Left cardiac atrium (tissue), 4 donors: ENCODE measurements at places on chromosomes 16 and 17.

- DNase-seq, result peak; percentile 34
Observed at GRCh38 chr17:7850701-7851437, 4.0 kb upstream of the TMEM88 start.

DNA sequence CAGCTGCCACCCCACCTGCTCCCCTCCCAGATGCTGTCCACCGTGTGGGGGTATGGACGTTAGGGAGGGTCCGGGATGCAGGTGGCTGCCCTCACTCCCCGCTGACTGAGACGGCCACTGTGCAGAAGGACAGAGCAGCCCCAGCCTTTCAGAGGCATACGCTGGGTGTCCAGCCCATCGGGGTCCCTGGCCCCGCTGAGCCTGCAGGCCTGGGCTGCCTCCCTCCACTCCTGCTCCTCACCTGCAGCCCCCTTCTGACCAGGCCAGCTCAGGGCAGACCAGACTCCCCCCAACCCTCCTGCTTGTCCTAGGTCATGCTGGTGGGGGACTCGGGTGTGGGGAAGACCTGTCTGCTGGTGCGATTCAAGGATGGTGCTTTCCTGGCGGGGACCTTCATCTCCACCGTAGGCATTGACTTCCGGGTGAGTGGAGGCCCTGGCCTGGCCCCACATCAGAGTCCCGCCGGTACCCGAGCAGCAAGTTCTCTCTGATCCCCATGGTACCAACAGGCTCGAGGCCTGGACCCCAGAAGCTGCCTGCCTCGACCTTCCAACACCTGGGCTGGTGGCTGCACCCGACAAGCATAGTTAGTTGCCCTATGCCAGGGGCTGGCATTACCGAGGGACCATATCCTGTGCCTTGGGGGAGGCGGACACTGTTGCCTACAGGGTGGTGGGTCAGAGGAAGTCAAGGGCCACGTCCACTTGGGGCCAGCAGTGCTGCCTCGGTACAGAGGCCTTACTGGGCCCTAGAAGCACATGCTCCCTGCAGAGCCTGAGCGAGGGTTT is 1.4 kb downstream of the RAB26 start:
- DNase-seq, result peak; percentile 34

DNA sequence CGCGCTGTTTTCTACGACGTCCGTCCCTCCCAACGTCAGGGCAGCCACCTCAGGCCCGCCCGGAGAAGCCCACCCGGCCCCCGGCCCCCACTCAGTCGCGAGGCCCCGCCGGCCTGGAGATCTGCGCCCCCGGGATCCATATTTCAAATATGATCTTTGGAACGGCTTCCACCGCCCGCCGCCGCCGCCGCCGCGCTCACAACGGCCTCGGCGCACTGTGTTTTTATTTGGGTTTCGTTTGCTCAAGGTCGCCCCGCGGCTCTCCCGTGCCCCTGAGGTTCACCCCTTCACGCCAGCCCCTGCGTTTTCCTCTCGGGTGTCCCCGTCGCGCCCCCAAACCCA is 4.2 kb upstream of the CBX4 start:
- DNase-seq, result no peak

DNA sequence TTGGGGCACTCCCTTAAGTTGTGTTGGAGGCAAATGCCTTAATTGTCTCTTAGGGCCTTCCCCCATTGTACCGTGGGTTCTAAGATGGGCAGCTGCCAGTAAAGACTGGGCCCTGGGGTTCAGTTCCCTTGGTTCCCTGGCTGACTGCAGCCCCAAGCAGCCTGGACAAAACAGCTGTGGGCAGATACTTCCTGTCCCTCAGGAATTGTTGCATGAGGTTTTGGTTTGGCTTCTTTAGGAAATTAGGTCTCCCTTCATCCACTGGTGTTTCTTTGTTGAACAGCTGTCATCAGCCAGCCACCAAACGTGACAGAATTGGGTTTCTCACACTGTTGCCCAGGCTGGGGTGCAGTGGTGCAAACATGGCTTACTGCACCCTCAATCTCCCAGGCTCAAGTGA is 42.0 kb upstream of the ETV4 start:
- no peak for DNase-seq

GRCh38 chr17:1050996-1051925 is 54.3 kb downstream of the TIMM22 start:
- DNase-seq, result peak; percentile 19

- DNase-seq, result no peak
Observed at GRCh38 chr16:50059111-50059510, 6.7 kb upstream of the HEATR3 start.

DNA sequence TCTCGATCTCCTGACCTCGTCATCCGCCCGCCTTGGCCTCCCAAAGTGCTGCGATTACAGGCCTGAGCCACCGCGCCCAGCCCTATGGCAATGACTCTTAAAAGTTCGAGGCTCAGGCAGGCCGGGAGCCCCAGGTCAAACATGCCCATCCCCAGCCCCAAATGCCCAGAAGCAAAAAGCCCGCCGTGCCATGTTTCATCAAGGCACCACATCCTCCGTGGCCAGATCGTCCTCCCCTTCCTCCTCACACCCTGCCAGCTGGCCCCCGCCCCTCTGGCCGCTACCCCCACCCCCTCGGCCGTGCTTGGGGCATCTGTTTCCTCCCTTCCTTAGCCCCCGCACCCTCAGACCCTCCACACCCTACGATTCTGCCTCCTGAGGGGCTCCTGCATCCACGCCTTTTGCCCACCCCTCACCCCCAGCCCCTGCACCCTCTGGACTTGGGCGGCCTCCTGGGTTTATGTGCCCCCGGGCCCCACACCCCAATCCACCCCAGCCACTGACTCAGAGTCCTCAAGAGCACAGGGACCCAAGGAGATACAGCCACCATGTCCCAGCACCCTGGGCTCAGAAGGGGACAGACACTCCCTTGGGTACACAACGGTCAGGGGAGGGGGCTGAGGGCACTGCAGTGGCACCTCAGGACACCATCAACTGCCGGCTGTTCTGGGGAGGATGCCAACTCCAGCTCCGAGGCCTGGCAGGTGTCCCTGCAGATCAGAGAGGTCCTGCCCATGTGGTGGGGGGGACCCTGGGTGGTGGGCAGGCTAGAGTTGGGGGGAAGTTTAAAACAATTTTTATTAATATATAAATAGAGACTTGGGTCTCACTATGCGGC is 7.1 kb downstream of the CTRB1 start:
- no peak for DNase-seq

DNA sequence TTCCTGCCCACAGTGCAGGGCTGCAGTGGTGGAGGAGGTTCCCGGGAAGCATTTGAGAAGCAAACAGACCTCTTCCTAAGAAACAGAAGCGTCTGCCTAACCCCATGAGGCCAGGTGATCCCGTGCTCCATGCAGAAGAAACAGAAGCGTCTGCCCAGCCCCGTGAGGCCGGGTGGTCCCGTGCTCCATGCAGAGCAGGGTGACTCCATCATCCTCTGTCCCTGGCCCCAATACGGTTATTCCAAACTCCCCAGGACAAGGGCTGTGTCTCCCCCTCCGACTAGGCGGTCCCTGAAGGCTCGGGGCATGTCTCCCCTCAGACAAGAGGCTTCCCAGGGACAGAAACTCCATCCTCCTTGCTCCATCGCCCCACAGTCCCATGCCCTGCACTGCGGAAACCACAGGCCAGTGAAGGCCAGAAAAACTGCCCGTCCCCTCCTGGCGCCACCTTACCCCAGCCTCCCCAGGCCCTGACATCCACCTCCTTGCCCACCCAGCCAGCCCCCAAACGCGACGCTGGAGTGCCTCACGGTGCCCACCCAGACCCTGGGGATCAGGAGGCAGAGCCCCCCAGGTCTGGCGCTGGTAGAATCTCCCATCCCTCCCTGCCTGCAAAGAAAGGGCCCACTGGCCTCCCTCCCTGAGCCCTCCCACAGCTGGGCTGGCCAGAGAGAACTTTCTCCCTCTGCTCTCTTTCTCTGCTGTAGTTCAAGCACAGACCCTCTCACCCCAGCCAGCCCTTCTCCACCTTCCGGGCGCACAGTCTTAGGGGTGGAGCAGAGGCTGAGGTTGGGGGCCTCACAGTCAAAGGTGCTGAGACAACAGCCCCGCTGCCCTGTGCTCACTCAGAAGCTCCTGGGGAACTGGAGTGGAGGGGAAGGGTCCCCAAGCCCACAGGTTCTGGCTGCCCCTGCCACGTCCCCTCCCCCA is 30.6 kb upstream of the KRT17 start:
- no peak for DNase-seq

DNA sequence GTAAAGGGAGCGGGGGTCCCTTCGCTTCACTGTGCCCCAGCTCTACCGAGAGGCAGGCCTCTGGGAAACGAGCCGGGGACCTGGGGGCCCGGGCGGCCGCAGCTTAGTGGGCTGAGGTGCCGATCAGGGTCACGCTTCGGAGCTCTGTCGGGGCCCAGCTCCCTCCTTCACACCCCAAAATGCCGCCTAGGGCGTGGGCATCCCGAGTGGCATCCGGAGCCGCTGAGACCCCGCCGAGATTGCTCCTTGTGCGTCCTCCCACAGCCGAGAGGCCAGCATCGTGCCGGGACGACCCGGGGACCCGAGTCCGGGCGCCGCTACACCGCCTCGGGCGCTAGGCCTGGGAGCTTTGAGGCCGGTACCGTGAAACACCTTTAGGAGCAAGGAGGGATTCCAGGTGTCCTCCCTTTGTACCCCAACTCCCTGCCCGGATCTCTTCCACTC is 1.3 kb downstream of the SALL1 start:
- DNase-seq, result no peak

DNA sequence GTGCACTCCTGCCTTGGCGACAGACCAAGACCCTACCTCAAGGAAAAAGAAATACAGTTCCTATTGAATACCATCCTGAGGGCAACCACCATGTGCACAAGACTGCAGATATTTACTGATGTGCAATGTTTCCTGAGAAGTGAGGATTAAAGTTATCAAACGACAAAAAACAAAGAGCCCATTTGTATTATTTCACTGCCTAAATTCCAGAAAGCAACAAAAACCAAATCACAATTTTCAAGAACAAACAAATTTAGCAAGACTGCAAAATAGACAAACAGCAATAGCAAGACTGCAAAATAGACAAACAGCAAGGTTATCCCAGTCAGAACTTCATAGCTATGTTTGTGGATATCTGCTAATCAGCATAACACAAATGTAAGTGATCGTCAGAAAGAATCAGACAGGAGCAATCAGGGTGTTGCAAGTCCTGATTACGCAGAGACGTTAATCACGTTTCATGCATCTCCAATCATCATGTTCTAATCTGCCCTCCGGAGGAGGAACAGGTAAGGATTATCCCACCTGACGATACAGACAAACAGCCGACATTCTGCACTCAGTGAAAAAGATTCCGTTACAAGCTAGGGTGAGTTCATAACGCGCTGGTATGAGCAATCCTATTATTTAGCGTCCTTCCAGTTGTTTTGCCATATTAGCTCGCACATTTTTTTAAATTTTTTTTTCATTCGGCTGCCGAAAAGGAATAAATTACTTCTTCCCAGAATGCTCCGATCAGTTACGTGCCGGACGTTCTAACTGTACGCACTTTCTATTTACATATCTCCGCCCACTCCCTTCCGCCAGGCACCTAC is 2.9 kb downstream of the TMEM107 start:
- peak; percentile 78 for DNase-seq

DNA sequence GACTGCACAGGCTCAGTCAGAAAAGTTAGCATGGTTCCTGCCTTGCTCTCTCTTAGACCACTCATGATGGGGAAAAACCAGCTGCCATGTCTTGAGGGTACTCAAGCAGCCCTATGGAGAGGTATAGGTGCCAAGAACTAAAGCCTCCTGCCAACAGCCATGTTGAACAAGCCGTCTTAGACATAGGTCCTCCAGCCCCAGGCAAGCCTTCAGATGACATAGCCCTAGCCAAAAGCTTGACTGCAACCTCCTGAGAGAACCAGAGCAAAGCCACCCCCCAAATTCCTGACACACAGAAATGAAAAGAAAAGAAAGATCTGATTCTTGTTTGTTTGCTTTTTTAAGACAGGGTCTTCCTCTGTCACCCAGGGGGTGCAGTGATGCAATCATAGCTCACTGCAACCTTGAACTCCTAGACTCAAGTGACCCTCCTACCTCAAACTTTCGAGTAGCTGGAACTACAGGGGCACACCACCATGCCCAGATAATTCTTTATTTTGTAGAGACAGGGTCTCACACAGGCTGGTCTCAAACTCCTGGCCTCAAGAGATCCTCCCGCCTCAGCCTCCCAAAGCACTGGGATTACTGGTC is 36.3 kb downstream of the CMTM3 start:
- DNase-seq, result no peak

DNA sequence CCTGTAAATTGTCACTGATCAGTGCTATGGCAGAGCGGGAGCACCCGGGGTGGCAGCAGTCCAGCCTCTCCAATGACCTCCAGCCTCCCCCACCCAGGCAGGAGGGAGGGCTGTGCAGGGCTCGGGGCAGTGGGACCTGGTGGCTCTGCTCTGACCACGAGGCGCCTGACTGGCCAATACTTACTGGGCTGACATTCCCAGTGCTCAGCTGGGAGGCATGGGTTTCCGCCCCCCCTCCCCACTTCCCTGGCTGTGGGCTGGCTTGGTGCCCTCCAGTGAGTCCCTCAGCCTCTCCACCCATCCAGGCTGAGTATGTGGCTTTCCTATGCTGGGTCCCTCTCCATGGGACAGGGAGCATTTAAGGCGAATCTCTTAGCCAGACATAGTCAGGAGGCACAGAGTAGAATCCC is 2.7 kb downstream of the SOCS3 start:
- DNase-seq, result peak; percentile 79

DNA sequence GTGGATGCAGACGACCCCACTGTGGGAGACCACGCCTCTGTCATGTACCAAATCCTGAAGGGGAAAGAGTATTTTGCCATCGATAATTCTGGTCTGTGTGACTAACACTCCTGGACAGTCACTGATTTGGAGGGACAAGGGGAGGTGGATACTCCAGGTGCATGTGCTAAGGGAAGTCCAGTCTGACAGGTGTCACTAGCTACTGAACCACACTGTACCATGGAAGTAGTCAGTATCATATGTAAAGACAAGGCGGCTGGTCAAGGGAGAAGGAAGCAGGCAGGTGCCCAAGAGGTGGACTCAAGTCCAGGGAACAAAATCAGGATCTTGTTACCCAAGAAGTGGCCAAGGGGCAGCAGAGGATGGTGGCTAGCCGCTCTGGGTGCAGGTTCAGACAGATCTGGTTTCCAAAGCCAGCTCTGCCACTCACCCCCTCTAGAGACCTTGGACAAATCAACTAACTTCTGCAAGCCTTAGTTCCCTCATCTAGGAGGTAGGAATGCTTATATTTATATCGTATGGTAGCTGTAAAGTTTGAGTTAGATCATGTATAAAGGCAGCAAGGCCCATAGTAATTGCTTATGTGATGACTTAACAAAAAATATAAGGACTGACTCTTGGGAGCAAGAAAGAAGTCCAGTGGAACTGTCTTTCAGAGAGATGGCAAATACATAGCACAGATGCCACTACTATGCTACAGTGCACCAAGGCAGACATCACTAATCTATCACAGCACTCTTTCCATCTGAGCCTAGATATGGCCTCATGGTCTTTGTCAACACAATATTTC is 22.1 kb downstream of the CDH5 start:
- DNase-seq, result no peak

DNA sequence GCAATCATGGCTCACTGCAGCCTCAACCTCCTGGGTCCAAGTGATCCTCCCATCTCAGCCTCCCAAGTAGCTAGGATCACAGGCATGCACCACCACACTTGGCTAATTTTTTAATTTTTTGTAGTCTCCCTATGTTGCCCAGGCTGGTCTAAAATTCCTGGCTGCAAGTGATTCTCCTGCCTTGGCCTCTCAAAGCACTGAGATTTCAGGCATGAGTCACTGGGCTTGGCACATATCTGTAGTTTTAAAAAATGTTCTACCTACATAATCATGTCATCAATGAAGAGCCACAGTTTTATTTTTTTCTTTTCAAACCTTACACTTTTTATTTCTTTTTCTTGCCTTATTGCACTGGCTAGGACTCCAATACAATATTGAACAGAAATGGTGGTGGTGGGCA is 33.1 kb upstream of the COL1A1 start:
- no peak for DNase-seq

GRCh38 chr17:5516060-5516792 is 29.9 kb downstream of the MIS12 start:
- no peak for DNase-seq
